Stimulated activated CD4-positive, alpha-beta T cell treated with anti-CD3 and anti-CD28 coated beads, Interleukin-4, amount 100 ng/mL, for 24 hours (primary cell): ENCODE measurements at places on chromosomes 3 and 15.

- DNase-seq: no peak
Observed at GRCh38 chr3:81778678-81779182, 17.3 kb upstream of the GBE1 start.

GRCh38 chr3:100879195-100879810 is 113.9 kb downstream of the ABI3BP start:
- DNase-seq: no peak

GRCh38 chr3:108102420-108103039 is 11.7 kb upstream of the CD47 start:
- DNase-seq: no peak

GRCh38 chr3:121759541-121760202 is 10.1 kb upstream of the GOLGB1 start:
- no peak for DNase-seq

DNA sequence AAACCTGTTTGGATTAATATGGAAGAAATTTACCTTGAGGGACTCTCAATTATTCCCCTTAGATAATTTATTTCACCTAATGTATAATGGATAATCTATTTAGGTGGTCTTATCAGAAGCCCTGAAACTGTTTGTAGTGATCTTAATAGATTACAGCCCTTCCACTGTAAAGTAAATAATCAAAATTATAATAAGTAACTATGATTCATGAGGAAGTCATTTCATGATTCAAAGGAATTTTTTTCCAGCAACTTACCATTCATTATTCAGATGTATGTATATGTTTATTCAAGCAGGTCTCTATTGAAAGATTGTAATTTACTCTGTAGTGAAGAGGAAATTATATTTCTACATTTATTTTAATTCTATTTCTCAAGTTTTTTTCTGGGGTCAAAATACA is 250.6 kb upstream of the ROBO1 start:
- DNase-seq: no peak

GRCh38 chr15:27464941-27465612 is 494.1 kb downstream of the GABRG3 start:
- DNase-seq: no peak

GRCh38 chr3:30355622-30356021 is 250.8 kb upstream of the TGFBR2 start:
- no peak for DNase-seq
